ENCODE measurements at places on chromosomes 6 and 20. TPM values are rescaled to one million over a fixed set of nuclear protein-coding genes. Genes with fewer than 3 reads are reported as not detected.

The TGM3 gene
- total RNA-seq = not detected

The PI3 gene
- total RNA-seq = 52.0 TPM

The SIRPA gene
- total RNA-seq = 28.3 TPM

The RWDD2A gene
- total RNA-seq = 3.2 TPM

The B3GALT4 gene
- 21.6 TPM for total RNA-seq

Measured in Calu3 (cell line).